ENCODE measurements at places on chromosomes 16 and 17.

- DNase-seq, result no peak
These were observed 4.1 kb upstream of the DOC2B start for GRCh38 chr17:185445-186138.

- no peak for DNase-seq
These were observed 13.6 kb downstream of the G6PC3 start for GRCh38 chr17:44084131-44084538.

DNA sequence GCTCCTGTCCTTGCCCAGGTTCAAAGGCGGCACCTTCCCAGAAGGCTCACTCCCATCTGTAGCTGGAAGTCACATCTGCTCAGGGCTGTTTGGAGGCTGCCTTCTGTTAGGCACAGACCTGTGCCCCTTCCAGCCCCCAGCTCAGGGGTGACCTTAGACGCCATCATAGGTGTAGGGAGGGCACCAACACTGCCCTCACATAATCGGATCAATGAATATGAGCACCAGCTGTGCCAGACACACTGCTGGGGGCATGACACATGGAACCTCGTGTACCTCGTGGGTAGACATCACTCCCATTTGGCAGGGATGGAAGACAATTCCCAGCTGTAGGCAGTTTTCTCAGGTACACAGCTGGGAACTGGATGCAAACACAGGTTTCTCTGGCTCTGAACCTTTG is 220.7 kb upstream of the ASIC2 start:
- DNase-seq, result no peak

- no peak for DNase-seq
These were observed 5.5 kb downstream of the SLC13A2 start for GRCh38 chr17:28478712-28479615.

- no peak for DNase-seq
These were observed 5.1 kb downstream of the ANKFN1 start for GRCh38 chr17:56158344-56158743.

DNA sequence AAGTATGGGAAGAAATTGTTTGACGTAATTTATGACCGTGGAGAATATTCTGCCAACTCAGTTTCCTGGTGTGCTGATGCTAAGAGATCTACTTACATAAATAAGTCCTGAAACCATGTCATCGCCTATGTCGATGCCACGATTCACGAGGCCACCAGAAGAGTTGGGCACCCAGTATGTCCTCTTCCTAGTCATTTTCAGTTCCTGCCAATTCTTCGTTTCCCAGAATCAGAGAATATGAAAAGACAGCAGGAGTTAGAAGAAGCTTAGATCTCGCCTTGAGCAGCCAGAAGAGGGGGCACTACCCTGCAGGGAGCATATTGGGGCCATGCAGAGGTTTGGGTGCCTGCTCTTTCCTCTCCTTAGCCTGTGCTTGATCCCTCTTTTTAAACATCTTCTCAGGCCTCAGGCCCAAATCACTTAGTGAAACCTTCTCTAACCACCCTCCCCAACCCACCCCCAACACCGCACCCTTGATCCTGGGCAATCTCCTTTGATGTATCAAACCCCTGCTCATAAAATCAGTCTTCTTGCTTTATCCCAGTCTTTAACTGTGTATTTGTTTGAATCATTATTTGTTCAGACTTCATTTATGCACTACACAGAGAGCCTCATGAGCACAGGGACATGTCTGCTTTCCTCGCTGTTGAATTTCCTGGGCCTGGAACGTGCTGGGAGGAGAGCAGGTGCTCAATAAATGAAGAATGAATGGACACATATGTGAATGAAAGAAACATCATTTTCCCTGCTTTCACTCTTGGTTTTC is 12.2 kb upstream of the LONP2 start:
- DNase-seq, result peak; percentile 56

DNA sequence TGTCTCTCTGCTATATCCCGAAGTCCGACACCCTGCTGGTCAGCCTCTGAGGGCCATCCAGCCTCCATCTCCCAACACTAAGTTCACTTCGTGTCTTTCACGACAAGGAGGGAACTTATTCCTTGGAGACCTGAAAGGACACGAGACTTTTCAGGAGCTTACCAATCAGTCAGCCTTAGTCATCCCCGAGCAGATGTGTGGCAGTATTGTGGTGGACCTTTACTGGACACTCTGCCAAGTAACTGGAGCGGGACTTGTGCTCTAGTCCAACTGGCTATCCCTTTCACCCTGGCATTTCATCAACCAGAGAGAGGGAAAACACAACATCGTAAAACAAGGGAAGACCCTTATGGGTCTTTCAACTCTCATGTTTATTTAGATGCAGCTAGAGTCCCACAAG is 87.1 kb downstream of the EMP2 start:
- no peak for DNase-seq

- no peak for DNase-seq
These were observed 47.2 kb upstream of the ACSF3 start for GRCh38 chr16:89046491-89046890.

DNA sequence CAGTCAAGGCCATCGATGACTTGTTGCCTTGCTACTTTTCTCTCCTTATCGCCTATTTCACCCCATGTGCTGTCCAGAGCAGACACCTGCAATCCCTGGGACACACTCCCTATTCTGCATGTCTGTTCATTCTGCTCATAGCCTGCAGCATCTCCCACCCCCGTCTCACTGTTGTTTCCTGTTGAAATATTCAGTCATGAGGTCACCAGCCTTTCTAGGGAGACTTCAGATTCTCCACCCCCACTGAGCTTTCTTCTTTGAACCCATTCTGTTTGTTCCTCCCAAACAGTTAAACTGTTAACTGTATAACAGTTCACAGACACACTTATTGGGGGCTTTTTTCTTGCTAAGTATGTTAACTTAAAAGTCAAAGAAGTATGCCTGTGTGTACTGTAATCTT is 94.4 kb downstream of the AATF start:
- no peak for DNase-seq

GRCh38 chr16:85514598-85515318 is 98.4 kb upstream of the GSE1 start:
- DNase-seq, result no peak

- no peak for DNase-seq
These were observed 29.7 kb upstream of the DLX4 start for GRCh38 chr17:49939318-49939717.

- no peak for DNase-seq
These were observed 10.3 kb downstream of the PHB1 start for GRCh38 chr17:49404361-49404760.

- DNase-seq, result no peak
These were observed 30.4 kb upstream of the PITPNA start for GRCh38 chr17:1592751-1593629.

- no peak for DNase-seq
These were observed 121.7 kb downstream of the MYO1D start for GRCh38 chr17:32755045-32755805.

DNA sequence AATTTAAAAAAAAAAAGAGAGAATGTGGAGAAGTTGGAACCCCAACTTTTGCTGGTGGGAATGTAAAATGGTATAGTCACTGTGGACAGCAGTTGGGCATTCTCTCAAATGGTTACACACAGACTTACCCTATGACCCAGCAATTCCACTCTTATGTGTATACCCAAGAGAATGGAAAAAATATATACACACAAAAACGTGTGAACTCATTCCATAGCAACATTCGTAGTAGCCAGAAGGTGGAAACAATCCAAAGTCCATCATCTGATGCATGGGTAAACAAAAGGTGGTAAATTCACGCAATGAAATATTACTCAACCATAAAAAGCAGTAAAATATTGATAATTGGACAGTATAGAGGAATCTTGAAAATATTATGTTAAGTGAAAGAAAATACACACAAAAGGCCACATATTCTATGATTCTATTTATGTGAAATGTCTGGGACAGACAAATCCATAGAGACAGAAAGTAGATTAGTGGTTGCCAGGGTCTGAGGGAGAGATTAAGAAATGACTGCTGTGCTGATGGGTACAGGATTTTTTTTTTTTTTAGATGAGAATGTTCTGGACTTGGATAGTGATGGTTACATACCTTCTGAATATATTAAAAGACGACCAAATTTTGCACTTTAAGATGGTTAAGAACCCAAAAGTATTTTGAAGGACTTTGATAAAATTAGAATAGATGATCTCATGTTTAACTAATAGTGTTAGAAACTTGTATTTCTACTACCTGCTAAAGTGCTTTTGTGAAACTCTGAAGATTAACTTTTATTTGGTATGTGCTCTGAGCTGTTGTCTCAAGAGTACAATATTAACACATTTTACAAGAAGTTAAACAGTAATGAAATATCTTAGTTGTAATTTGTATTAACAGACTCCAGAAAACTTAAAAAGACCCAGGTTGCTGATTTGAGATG is 60.9 kb downstream of the MRTFB start:
- DNase-seq, result no peak

DNA sequence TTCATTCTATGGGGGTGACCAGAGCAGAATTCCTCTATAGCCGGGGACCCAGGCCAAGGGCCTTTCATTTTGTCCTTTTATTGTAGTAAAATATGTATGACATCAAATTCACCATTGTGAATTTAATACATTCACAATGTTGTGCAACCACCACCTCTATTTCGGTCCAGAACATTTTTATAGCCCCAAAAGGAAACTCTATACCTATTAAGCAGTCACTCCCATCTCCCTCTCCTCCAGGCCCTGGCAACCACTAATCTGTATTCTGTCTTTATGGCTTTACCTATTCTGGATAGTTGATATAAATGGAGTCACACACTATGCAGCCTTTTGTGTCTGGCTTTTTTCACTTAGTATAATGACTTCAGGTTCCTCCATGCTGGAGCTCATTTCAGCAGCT is 9.7 kb upstream of the TNS4 start:
- DNase-seq, result no peak

GRCh38 chr17:51298508-51299371 is 38.4 kb downstream of the UTP18 start:
- no peak for DNase-seq

DNA sequence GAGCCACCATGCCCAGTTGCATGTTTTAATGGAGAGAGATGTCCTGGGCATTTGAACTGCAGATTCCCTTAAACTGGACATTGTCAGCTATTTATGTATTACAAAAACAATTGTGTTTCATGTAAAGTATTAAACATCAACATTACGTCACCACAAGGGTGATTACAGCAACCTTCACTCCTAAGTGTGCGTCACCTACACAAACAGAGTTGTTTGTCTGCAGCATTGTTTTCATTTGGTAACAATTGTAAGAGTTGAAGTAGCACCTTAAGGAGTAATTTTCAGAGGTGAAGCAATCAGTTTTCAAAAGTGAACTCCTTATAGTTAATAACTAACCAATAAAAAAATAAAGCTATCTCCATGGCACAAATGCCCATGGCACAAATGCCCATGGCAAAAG is 271.4 kb downstream of the IRX3 start:
- no peak for DNase-seq

DNA sequence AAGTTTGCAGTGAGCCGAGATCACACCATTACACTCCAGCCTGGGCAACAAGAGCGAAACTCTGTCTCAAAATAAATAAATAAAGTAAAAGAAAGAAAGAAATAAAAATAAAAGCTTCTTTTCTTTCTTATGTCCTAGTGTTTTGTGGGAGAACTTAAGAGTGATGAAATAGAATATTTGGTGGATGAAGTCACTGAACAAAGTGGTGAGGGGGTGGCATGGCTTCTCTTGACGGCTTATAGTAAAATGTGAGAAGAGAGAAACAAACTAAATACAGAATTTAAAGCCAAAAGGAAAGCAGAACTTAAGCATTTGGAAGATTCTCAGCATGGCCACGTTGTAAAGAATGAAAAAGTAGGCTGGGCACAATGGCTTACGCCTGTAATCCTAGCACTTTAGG is 15.3 kb downstream of the SGF29 start:
- no peak for DNase-seq

DNA sequence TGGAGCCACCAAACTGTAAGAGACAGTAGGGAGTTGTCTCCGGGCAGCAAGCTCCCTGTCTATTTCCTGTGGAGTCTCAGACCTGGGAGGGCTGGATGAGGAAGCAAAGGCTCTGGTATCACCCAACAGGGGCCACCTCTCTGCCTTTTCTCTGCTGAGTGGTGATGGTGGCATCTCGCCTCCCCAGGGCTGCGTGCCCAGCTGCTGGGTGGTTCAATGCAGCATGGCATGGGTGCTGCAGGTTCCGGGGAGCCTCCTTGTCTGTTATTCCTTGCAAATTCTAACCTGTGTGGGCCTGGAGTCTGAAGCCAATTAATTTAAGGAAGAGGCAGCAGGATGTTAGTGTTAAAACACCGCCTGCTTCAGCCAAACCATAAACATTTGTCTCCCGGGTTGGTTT is 78.2 kb downstream of the CCDC182 start:
- DNase-seq, result no peak

GRCh38 chr17:29758255-29758654 is 135.5 kb upstream of the CORO6 start:
- no peak for DNase-seq

- DNase-seq, result no peak
These were observed 89.8 kb downstream of the CYB561 start for GRCh38 chr17:63356337-63356757.

DNA sequence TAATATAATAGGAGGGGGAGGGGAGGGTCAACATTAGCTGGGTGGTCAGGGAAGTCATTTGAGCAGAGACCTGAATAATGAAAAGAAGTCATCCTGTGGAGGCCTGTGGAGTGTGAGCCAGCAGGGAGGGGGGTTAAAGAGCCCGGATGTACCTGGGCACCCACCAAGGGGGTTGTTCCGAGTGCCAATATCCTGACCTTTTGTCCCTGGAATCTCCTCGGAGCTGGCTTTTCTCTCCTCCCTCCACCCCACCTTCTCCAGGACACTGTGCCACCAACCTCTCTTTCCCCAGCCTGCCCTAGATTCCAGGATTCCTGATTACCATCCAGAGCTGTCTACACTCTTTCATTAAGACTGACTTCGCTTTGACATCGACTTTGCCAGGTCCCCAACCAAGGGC is 6.2 kb downstream of the SHBG start:
- no peak for DNase-seq

GRCh38 chr16:26643519-26643918 is 423.2 kb upstream of the C16orf82 start:
- DNase-seq, result no peak

- peak; percentile 68 for DNase-seq
These were observed 3.0 kb downstream of the TNK1 start for GRCh38 chr17:7383742-7384488.

GRCh38 chr17:37384560-37385149 is 8.9 kb downstream of the C17orf78 start:
- no peak for DNase-seq

GRCh38 chr17:63698381-63698885 is 1.5 kb downstream of the LIMD2 start:
- peak; percentile 71 for DNase-seq

- DNase-seq, result no peak
These were observed 52.6 kb downstream of the RBFOX3 start for GRCh38 chr17:79558091-79558900.

GRCh38 chr16:16047761-16048160 is 98.3 kb downstream of the ABCC1 start:
- DNase-seq, result no peak

DNA sequence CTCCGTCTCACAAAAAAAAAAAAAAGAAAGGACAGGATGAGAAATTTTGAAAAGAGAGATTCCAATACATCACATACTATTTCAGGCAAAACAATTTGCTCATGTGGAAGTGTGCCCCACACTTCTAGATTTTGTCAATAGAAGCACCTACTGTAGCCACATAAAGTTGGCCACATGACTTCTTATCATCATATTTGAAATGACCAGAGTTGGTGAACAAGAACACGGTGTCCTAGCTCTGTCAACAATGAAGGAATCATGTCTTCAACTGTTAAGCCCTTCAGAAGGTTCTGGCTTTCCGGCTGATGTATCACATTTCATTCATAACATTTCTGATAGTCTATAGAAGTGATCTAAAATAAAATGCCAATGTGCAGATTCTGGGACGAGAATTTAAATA is 534.5 kb downstream of the TMEM114 start:
- DNase-seq, result no peak

- DNase-seq, result no peak
These were observed 13.1 kb upstream of the SPECC1 start for GRCh38 chr17:19996086-19996485.

GRCh38 chr16:5428932-5429331 is 331.3 kb upstream of the EEF2KMT start:
- DNase-seq, result no peak

Measured in stimulated activated effector memory CD8-positive, alpha-beta T cell treated with anti-CD3 and anti-CD28 coated beads, Interleukin-12 subunit alpha, Interleukin-12 subunit beta, amount 100 ng/mL, for 72 hours (primary cell).